ENCODE measurements at places on chromosomes 16 and 17.

- no peak for DNase-seq
Measured at GRCh38 chr16:6027733-6028132, 930.1 kb upstream of the EEF2KMT start.

DNA sequence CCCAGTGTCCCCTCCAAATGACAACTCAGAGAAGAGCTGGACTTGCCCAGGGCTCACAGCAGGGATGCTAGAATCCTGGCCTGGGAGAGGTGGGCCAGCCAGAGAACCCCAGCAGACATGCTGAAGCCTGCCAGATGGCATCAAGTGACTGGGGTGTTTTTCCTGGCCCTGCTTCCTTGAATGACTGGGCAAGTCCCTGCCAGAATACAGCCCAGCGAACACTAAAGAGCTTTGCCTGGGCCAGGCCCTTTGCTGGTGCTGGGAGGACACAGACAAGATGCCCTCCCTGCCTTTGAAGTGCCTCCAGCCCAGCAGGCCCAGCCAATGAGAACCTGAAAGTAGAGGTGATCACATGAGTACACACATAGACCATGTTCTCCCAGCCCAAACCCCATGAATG is 11.5 kb downstream of the ZNF319 start:
- DNase-seq: no peak

DNA sequence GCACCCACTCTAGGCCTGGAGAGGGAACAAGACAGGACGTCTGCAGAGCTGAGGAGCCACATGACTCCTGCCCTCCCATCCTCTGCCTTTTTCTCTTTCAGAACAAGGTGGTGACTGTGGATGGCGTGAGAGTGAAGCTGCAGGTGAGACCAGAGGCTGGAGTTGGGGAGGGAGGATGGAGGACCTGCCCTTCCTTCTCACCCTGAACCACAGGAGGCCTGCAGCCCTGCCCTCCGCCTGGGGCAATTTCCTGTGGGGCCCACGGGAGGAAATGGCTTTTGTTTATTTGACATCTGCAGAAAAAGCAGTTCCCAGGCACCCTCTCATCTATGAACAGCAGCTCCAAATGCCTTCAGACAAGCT is 5.1 kb downstream of the RAB37 start:
- DNase-seq: no peak

- DNase-seq: no peak
Measured at GRCh38 chr16:87066133-87067002, 250.8 kb downstream of the C16orf95 start.

- no peak for DNase-seq
Measured at GRCh38 chr17:77667478-77667877, 291.0 kb upstream of the TNRC6C start.

DNA sequence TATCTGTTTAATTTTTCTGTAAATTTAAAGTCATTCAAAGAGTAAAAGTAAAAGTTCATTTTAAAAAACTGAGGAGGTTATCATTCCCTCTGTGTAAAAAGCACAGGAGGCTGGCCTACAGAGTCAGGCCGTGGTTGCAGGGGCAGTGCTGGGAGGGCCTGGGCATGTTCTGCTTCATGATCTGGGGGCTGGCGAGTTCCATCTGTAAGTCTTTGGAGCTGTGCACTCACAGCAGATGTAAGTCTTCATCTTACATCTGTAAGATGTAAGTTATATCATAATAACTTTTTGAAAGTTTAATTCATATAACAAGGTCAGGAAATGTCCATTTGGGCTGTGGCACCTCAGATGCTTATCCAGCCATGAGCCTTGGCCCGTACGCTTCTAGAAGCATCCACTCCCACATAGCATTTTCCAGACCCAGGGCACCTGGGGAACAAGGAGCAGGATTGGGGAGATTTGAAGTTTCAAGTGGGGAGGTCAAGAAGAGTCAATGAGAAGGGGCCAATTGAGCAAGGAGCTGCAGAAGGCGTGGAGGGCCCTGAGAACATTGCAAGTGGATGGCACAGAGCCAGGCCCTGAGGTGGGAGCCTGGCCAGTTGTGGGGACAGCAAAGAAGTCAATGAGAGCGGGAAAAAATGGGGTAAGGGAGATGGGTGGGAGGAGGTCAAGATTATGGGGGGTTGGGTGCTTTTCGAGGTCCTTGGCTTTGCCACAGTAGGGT is 54.1 kb downstream of the TNFRSF13B start:
- no peak for DNase-seq
